ENCODE measurements at places on chromosomes 1 and 21.
A peak's percentile ranks its signal among the peaks of the same experiment; 100 is the strongest.

GRCh38 chr1:19087737-19088594 is 122.1 kb downstream of the UBR4 start:
- no peak for DNase-seq

GRCh38 chr1:112618721-112619517 is at the start of gene ST7L:
Gene ST7L, minus strand, starts transcription at chr1:112619141. Its CDS starts 28 bp downstream, at chr1:112619113.
- DNase-seq: no peak

DNA sequence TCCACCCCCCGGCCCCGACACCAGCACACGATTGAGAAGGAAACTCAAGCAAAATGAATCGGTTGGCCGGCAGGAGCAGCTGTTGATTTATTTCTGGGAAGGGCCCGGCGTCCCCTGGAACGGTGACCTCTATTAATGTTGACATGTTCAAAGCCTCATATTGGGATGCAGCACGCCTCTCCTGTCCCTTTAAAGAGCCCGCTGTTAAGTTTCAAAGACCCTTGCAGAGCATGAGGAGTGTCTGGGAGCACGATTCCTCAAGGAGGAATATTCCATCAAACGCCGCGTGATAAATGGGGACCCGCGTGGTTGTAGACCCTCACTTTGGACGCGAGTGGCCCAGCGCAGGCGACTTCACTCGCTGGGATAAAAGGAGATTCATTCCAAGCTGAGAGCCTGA is 21.5 kb upstream of the ACTL8 start:
- no peak for DNase-seq

DNA sequence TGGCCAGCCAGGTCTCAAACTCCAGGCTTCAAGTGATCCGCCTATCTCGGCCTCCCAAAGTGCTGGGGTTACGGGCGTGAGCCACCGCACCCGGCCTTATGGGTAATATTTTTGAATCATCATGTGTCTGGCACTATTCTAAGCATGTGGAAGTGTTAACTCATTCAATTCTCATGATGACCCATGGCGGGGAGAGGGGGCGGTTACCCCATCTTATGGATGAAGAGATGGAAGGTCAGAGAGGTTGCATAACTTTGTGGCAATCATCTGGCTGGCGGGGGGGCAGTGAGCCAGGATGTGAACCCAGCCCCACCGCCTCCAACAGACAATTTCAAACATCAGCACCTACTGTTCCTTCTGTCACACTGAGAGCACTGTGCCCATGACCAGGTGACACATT is 11.5 kb upstream of the TAS1R2 start:
- no peak for DNase-seq

DNA sequence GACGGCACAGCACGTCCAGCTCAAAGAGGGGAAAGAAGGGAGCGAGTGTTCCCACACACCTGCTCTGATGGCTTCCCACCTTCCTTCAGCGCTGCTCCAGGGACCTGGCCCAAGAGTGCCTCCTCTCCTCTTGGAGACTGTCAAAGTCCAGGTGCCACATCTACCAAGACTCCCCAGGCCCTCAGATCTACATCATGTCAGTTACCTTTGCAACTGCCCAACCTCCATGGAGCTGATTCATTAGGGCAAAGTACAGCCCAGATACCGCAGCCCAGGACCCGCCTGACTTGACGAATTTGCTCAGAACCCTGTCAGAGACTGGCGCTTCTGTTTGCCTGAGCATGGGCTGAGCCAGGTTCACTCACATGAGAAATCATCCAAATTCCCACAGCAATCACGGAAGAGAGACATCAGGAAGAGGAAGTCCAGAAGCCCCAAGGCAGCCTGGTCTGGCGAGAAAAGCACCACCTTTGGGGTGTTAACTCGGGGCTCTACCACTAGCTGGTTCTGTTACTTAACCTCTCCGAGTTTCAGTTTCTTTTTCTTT is at the start of gene SEC16B:
SEC16B (minus strand) TSS at position 234 of the 547 bp plus-strand sequence. CDS start 2,077 bp downstream, outside the sequence.
- no peak for DNase-seq

DNA sequence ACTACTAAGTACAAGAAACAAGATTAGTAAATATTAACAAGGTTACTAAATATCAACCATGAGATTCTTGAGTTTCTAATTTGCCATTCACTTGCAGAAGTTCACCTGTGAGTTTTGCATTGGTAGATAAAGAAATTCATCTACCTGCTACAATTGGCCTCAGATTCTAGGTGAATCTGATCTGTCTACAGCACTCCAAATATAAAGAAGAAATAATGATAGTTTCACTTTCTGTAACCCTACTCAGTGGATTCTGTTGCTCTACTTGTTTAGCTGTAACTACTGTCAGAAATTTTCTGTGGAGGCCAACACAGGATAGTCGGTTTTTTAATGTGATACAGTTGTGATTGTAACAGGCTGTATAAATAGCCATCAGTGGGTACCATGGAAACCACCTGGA is 118.6 kb downstream of the NR5A2 start:
- DNase-seq: no peak

DNA sequence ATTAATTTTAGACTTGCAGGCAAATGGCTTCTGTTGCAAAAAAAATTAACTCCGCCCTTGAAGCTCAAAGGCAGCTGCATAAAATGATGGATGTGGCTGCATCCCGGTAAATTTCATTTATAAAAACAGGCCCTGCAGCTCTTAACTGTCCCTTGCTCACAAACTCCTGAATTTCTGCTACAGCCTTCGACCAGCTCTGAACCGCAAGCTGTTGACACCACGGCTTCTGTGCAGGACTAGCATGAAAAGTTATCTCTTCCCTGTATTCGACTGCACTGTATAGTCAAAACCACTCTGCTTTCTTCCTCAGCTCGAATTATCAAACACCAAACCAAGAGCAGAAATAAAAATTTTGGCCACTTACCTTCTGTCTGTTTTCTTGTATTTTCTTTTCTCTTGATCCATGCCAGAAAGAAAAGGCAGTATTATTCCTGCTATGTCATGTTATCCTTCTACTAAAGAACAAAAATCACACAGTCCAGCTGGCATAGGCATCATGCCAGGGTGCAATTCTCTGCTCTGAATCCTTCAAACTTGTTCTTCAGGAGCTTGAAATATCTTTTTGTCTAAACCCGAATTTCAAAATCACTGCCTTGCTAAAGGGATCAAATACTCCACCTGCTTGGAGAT is 195.5 kb upstream of the NCAM2 start:
- no peak for DNase-seq

- DNase-seq: no peak
Observed at GRCh38 chr21:27423906-27424595, 457.2 kb upstream of the ADAMTS5 start.

DNA sequence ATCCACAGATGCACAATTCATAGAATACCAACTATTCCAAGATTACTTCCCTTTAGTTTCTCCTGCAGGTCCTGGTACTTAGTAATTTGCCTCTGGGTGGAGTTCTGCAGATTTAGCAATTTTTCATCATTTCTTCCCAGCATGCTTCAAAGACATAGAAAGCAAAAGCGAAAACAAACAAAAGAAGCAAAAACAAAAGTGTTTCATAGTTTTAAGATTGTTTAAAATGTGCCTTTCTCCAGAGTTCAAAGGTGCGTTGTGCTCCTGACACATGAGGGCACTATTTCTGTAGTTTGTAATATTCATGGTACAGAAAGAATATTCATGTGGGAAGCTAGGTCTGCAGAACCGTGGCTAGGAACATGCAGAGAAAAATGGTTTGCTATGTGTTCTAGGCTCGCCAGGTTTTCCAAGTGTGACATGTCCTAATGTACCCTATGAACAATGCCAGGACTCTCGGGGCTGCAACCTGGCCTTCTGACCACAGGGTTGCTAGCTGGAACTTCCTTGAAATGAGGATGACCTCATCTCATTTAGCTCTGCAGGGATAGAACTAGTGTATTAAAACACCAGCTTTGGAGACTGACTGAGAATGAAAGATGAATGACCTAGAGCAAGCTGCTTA is 30.0 kb upstream of the RCSD1 start:
- DNase-seq: no peak

GRCh38 chr1:197222025-197222685 is 45.9 kb upstream of the CRB1 start:
- no peak for DNase-seq

GRCh38 chr1:109392037-109392787 is 5.5 kb downstream of the SORT1 start:
- peak; percentile 35 for DNase-seq

- DNase-seq: peak; percentile 58
Observed at GRCh38 chr21:38159355-38159754, 97.4 kb upstream of the KCNJ15 start.

- DNase-seq: no peak
Observed at GRCh38 chr21:10273196-10273595, 248.2 kb upstream of the TPTE start.

DNA sequence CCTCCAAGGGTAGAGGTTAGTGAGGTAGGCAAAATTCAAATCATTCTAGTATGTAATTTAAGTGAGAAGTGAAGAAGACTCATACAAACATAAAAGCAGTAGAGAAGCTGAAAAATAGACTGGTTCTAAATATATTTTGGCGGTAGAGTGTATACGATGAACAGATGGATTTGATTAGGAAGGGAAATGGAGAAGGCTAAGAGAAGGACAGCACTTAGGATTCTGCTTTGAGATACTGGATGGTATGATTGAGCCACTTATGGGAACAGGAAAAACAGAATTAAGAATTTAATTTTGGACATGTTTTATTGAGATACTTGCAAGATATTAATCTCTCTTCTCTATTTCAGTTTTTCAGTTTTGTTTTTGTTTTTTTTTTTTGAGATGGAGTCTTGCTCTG is 60.1 kb downstream of the EPB41 start:
- DNase-seq: no peak

- no peak for DNase-seq
Observed at GRCh38 chr1:24708938-24709337, 36.3 kb upstream of the CLIC4 start.

DNA sequence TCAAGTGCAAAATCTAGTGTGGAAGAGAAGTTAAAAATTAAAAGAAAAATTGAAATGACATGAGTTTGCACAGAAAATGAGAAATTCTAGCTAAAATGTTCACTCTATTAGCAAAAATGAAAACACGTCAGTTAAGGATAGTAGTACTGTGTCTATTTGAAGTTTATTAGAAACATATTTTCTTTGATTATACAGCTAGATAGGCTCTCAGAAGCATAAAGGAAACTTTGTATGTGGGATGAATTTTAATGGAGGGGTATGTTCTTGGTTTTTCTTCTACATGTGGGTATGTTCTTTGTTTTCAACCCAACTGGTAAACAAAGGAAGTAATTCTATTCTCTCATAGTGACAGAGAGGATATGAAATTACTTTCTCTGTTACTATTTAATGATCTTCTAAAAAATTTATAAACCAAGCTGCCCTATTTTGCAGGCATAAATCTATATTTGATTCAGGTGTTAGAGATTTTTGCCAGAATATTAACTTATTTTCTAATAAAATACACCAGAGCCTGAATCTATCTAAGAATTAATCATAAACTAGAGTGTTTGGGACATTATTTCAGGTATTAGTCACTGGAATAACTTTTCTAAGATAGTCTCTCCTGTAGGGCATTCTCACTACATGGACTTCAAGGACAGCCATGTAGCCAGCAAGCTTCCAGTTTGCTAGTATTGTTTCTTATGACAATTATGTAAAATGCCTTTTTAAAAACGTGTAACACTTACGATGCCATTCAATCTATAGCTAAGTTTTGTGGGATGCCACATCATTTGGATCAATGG is 15.8 kb downstream of the GPSM2 start:
- no peak for DNase-seq
